ENCODE measurements at places on chromosomes 5 and 9. TPM values are rescaled to one million over a fixed set of nuclear protein-coding genes. Genes with fewer than 3 reads are reported as not detected.

GAPT gene
- not detected for total RNA-seq

ABLIM3 gene
- 7.7 TPM for total RNA-seq

TAF11L12 gene
- total RNA-seq: not detected

IL7R gene
- 6.4 TPM for total RNA-seq

TICAM2 gene
- 3.3 TPM for total RNA-seq

ADGRV1 gene
- 0.18 TPM for total RNA-seq

AP3S1 gene
- total RNA-seq: 63.6 TPM

CCL27 gene
- not detected for total RNA-seq

CBY3 gene
- not detected for total RNA-seq

SLC27A6 gene
- 0.28 TPM for total RNA-seq

CREBRF gene
- 25.4 TPM for total RNA-seq

OGN gene
- 0.57 TPM for total RNA-seq

SLC1A1 gene
- total RNA-seq: 36.4 TPM

ADRB2 gene
- 0.09 TPM for total RNA-seq

SLC6A18 gene
- total RNA-seq: not detected

PCDHA10 gene
- total RNA-seq: 0.28 TPM

PCDHGC5 gene
- 2.6 TPM for total RNA-seq

PCDHB14 gene
- 0.85 TPM for total RNA-seq

PCDHGA11 gene
- 6.4 TPM for total RNA-seq

LAMC3 gene
- 0.28 TPM for total RNA-seq

FOXD4L3 gene
- not detected for total RNA-seq

NUTM2F gene
- not detected for total RNA-seq

ARSI gene
- 22.2 TPM for total RNA-seq

PPIC gene
- total RNA-seq: 100 TPM

MYMK gene
- total RNA-seq: not detected

CXXC5 gene
- total RNA-seq: 41.7 TPM

GABRB2 gene
- total RNA-seq: under 0.01 TPM

FOXD1 gene
- 0.28 TPM for total RNA-seq

SPATA31D1 gene
- total RNA-seq: not detected

DCTN3 gene
- 113 TPM for total RNA-seq

NME5 gene
- 1.6 TPM for total RNA-seq

ACOT12 gene
- 0.74 TPM for total RNA-seq

OR2K2 gene
- not detected for total RNA-seq

ZNF300 gene
- 4.6 TPM for total RNA-seq

ECM2 gene
- total RNA-seq: 4.3 TPM

TEX48 gene
- not detected for total RNA-seq

TEK gene
- 19.2 TPM for total RNA-seq

C5orf34 gene
- total RNA-seq: 1.4 TPM

PIGO gene
- total RNA-seq: 10.5 TPM

LVRN gene
- total RNA-seq: 0.28 TPM

PCDHA7 gene
- 0.57 TPM for total RNA-seq

RACK1 gene
- total RNA-seq: 5,860 TPM

KCNV2 gene
- not detected for total RNA-seq

MARVELD2 gene
- total RNA-seq: 0.14 TPM

SPOCK1 gene
- 302 TPM for total RNA-seq

IL5 gene
- not detected for total RNA-seq

CCNJL gene
- total RNA-seq: 0.18 TPM

POU5F2 gene
- 0.55 TPM for total RNA-seq

PCDHAC1 gene
- total RNA-seq: 0.18 TPM

NOP16 gene
- total RNA-seq: 10.0 TPM
